EL (cell line): ENCODE measurements at places on chromosomes 6 and 20.

- no peak for DNase-seq
These were observed 60.4 kb upstream of the EDN3 start for GRCh38 chr20:59240006-59240405.

- no peak for DNase-seq
These were observed 50.8 kb downstream of the KAT14 start for GRCh38 chr20:18188434-18188833.

- no peak for DNase-seq
These were observed 154.8 kb downstream of the PTPRK start for GRCh38 chr6:128365520-128366160.

DNA sequence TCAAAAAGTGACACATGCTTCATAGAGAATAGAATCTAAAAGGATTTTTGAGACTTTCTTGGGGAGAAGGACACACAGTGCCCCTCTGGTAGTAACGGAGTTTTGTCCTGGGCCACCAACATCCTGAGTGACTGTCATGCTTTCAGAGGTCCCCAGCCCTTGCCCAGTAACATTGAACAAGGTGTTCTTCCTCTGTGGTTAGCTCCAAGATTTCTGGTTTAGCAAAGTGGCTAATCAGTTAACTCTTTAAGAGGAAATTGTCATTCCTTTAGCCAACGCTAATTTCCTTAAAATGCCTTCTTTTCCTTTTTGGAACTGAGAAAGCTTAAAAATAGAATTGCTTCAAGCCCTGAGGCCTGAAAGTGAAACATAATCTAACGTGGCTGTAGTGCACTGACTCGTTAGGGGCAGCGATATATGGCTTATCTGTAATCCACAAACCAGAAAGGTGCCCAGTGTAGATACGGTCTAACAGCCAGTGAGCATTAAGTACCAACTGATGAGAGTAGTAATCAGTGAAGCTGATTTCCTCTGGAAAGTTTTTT lies 7.8 kb downstream of the E2F3 start:
- DNase-seq: no peak

- DNase-seq: no peak
These were observed 58.5 kb downstream of the TRPC4AP start for GRCh38 chr20:35034145-35034544.

DNA sequence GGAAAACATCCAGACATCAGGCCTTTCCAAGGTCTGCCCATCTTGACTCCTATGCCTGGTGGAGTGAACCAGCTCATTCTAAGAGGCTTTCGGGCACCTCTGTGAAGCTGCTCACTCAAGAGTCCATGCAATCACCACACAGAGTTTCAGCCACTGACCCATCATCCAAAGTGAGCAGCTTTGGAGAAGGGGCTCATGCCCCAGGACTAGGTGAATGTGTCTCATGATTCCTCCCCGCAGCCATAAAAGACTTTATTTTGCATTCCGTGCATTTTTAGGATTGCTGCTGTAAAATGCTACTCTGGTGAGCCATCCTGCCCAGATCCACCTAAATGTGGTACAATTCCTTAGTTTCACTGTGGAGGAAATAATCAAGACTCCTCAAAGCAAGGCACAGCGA lies 44.5 kb upstream of the EZR start:
- peak; percentile 89 for DNase-seq

DNA sequence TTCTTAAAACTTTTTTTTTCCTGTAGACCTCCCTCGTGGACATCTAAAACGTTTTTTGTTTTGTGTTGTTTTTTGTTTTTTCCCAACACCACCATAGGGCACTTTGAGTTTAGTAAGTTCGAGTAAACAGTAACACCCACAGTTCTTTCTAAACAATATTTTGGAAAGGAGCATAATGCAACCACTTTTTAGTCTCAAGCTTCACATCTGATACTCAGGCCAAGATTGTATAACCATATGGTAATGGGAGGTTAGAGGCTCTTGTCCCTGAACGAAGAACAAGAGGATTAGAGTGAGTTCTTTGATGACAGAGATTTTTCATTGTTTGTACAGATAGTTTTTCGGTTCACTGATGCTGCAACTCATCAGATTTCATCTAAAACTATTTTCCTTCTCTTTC lies 144.6 kb downstream of the MTHFD1L start:
- no peak for DNase-seq

DNA sequence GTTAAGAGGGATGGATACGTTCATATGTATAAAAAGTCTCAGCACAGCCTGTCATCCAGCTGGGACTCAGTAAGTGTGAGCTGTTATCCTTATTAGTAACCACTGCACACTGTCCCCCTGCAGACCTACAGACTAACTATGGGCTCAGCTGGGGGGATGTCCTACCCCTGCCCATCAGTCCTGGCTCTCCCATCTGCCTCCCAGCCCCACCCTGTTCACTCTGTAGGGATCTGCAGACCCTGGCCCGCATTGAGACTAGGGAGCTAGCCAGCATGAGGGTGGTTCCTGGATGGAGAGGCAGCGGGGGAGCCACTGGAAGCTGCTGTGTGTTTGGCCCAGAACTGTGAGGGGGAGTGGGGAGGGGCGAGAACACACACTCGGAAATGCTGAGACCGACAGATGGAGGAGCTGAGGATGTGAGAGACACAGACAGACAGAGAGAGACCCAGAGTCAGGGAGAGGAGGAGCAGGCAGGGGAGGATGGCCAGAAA lies 17.1 kb downstream of the XKR7 start:
- DNase-seq: no peak

DNA sequence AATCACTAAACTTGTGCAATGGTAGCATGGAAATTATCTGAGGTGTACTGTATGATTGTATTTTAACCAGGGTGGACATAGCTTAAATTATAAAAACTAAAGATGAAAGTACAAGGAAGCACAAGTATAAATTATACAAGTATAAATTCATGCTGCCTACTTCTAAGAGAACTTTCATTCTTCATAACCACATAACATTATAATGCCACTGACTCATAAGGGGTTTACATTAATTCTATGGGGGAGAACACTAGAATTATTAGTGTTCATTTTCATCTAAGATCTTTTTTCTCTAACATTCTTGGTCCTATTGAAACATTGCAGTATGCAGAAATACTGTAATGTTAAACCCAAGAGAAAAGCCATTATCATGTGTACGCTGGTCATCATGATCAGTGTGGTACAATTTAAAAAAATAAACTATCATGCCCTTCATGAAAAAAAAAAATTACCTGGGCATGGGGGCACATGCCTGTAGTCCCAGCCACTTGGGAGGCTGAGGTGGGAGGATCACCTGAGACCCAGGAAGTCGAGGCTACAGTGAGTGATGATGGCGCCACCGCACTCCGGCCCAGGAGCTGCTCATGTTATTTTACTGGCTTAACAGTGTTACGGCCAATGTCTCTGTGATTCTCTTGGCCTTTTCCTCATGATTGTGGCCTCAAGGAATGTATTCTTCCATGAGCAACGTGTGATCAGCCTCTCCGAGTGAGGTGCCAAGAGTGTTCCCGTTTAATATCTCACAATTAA lies 25.9 kb upstream of the AHCY start:
- no peak for DNase-seq

DNA sequence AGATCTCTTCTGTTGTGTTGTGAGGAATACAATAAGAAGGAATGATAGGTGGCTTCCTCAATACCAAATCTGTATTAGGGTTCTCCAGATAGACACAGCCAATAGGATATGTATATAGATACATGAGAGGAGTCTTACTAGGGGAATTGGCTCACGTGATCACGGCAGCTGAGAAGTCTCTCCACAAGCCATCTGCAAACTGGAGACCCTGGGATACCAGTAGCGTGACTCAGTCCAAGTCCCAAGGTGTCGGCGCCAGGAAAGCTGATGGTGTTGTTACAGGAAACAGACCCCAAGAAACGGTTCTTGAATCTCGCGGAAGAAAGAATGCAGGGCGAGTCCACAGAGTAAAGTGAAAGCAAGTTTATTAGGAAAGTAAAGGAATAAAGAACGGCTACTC lies 61.4 kb downstream of the SYTL3 start:
- no peak for DNase-seq

GRCh38 chr20:57499676-57500075 lies 25.3 kb downstream of the CTCFL start:
- no peak for DNase-seq

DNA sequence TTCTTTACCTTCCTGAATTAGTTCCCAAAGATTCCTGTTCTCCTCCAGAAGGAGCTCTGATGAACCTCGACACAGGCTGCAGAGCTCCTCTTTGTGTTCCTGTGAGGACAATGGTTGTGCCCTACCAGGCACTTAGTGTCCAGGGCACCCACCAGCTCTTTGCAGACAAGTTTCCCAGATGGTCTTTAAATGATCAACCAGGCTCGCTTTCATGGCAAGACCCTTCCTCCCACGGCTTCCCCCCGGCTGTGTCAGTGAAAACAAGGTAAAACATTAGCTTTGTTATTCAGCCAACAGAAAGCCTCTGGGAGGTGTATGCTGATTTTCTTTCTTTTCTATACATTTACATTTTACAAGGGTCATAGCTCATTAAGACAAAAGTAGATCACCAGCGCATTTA lies 32.3 kb upstream of the CNKSR3 start:
- no peak for DNase-seq

GRCh38 chr6:73109659-73110058 lies 115.6 kb downstream of the KHDC1L start:
- DNase-seq: peak; percentile 21
